Activated naive CD4-positive, alpha-beta T cell treated with anti-CD3 and anti-CD28 coated beads for 36 hours (primary cell): ENCODE measurements at places on chromosomes 16 and 17. TPM values are rescaled to one million over a fixed set of nuclear protein-coding genes. Genes with fewer than 3 reads are reported as not detected.

DNA sequence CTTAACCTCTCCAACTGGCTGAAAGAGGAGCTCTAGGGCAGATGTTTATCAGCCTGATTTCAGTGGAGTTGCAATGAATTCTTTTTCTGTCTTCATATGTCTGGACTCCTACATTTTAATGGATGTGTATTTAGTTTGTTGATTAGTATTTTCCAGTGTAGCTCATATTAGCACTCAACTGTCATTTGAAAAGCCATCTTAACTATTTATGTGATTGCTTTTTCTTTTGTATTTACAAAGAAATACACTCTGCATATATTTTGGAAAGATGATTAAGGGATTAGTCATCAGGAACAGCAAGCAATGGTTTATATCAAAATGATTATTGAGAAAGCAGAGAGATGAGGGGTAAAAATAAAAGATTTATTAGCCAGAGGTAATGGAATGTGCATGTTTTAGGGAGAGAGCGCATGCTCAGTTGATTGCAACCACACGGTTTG lies 71.1 kb downstream of the WWOX start:
- DNase-seq, result no peak
- H3K27me3 ChIP-seq, result no peaks in the 10 kb centered on the region
- peaks cover 26% of the 10 kb centered on the region for H3K36me3 ChIP-seq
- no peak overlapping the region for H3K4me3 ChIP-seq
- H3K4me1 ChIP-seq, result no peaks in the 10 kb centered on the region

DNA sequence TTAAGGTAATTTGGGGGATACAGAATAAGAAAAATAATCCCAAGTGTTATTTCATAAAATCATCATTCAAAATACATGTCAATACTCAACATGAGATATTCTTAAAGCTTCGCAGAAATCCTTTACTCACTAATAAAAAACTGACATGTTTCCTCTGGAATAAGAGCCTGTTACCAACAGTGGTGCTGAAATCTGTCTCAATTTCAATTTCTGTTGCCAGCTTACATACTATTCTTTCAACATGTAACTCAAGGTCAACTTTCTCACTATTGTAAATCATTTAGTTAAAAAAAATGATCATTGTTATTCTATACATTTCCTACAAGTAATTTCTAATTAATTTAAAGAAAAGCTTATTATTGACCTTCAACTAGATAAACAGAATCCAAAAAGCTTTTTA lies 67.9 kb downstream of the CEP95 start:
- DNase-seq, result no peak
- H3K36me3 ChIP-seq, result peaks cover 7% of the 10 kb centered on the region
- H3K27ac ChIP-seq, result no peak overlapping the region
- H3K4me3 ChIP-seq, result no peak overlapping the region
- peaks cover 14% of the 10 kb centered on the region for H3K4me1 ChIP-seq
- H3K27me3 ChIP-seq, result no peaks in the 10 kb centered on the region

DNA sequence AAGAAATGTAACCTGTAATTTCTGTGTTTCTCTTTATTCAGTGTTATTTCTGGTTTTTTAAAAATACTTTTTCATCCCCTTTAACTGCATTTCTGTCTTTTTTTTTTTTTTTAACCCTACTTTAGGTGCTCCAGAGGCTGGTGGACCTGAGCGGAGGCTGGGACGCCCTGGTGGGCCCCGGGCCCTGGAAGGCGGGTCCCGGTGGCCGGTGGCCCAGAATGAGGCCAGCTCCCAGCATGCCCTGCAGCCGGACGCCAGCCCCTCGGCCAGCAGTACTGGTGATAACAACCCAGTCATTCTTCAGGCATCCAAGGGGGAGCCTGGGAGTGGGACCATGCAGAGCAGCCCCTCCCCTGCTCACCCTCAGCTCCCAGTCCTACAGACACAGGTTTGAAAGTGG lies 1.5 kb downstream of the SRCAP start:
- peaks cover 27% of the 10 kb centered on the region for H3K4me1 ChIP-seq
- no peaks in the 10 kb centered on the region for H3K27me3 ChIP-seq
- DNase-seq, result no peak
- H3K36me3 ChIP-seq, result peaks cover 36% of the 10 kb centered on the region
- no peak overlapping the region for H3K4me3 ChIP-seq

- no peak overlapping the region for H3K4me3 ChIP-seq
- no peaks in the 10 kb centered on the region for H3K27me3 ChIP-seq
- no peaks in the 10 kb centered on the region for H3K4me1 ChIP-seq
- peaks cover 22% of the 10 kb centered on the region for H3K36me3 ChIP-seq
These were observed 15.1 kb downstream of the SLX4 start for GRCh38 chr16:3596101-3596861.

Gene FOXN1
- not detected for total RNA-seq

DNA sequence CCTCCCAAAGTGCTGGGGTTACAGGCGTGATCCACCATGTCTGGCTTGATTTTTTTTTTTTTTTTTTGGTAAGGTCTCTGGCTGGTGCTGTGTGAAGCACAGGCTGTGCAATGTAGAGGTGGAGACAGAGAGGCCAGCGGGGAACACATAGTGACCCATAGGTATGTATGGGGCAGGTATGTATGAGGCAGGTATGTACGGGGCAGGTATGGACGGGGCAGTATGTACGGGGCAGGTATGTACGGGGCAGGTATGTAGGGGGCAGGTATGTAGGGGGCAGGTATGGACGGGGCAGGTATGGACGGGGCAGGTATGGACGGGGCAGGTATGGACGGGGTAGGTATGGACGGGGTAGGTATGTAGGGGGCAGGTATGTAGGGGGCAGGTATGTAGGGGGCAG lies 5.0 kb downstream of the RPL3L start:
- no peak for DNase-seq
- peaks cover 3% of the 10 kb centered on the region for H3K4me1 ChIP-seq
- H3K27me3 ChIP-seq, result no peaks in the 10 kb centered on the region
- H3K36me3 ChIP-seq, result no peaks in the 10 kb centered on the region

DNA sequence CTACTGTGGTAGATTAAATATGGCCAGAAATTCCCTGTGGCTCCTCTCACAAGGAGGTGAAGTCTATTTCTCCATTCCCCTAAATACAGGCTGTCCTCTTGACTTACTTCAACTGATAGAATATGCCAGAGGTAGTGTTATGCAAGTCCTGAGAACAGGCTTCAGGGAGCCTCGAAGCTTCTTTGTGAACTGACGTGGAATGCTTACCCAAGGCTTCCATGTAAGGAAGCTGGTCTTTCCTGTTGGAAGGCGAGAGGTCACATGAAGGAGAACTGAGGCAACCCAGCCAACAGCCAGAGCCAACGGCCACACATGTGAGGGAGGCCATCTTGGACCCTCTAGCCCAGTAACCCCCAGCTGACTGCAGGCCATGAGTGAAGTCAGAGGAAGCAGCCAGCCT lies 267.9 kb downstream of the MRTFB start:
- no peak overlapping the region for H3K27ac ChIP-seq
- DNase-seq, result no peak
- H3K27me3 ChIP-seq, result no peaks in the 10 kb centered on the region

- peak; percentile 67 for DNase-seq
- peak overlapping the region; percentile 80 for H3K4me3 ChIP-seq
- H3K27me3 ChIP-seq, result no peaks in the 10 kb centered on the region
These were observed 11.2 kb upstream of the EEF2K start for GRCh38 chr16:22194707-22195444.

Gene ALOX12
- not detected for total RNA-seq

DNA sequence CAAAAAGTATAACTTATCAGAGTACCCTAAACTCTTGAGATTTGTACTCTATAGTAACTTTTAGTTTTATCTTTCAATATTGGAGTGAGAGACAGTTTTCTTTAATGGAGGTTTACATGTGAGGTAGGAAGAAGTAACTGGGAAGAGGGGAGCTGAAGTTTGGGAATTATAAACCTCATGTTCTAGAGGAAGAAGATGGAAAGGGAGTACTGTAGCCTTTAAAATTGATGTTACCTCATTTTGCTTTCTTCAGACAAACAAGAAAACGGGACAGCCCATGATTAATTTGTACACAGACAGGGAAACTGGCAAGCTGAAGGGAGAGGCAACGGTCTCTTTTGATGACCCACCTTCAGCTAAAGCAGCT lies 9.5 kb downstream of the FUS start:
- H3K27me3 ChIP-seq, result no peaks in the 10 kb centered on the region
- peaks cover 91% of the 10 kb centered on the region for H3K36me3 ChIP-seq
- no peak for DNase-seq
- H3K27ac ChIP-seq, result peak overlapping the region; percentile 56
- H3K4me3 ChIP-seq, result no peak overlapping the region

GRCh38 chr17:45775576-45776011 lies 8.5 kb upstream of the CRHR1 start:
- no peaks in the 10 kb centered on the region for H3K36me3 ChIP-seq
- peaks cover 2% of the 10 kb centered on the region for H3K4me1 ChIP-seq
- no peak overlapping the region for H3K4me3 ChIP-seq
- DNase-seq, result no peak

Gene PARN
- total RNA-seq, result 44.0 TPM

DNA sequence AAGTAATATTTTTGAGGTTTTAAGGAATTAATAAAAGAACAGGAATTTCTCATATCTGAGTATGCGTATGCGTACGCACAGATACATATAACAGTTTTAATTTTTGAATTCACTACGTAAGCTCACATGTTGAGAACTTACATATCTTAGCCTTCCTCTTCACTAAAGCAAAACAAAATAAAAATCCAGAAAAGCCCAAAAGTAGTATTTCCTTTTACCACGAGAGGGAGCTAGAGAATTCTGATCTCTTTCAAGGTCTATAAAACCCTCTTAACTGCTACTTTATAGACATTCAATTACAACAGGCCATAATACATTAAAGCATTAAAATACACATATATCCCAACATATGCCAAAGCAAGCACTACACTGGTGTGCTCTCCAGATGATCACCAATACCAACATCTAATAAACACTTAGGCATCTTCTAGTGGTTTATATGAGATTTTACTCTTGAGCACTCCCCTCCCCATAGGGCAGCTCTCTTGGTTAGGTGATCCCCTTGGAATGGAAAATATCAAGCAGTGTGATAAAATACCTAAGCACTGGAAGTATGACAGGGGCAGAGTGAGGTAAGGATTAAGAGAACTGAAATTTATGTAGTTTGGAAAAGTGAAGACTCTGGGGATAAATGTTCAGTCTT lies 94.0 kb downstream of the SKAP1 start:
- no peak overlapping the region for H3K27ac ChIP-seq
- H3K27me3 ChIP-seq, result no peaks in the 10 kb centered on the region
- no peak overlapping the region for H3K4me3 ChIP-seq
- H3K4me1 ChIP-seq, result peaks cover 6% of the 10 kb centered on the region
- DNase-seq, result no peak
- H3K36me3 ChIP-seq, result peaks cover 6% of the 10 kb centered on the region

Gene CCL1
- not detected for total RNA-seq

DNA sequence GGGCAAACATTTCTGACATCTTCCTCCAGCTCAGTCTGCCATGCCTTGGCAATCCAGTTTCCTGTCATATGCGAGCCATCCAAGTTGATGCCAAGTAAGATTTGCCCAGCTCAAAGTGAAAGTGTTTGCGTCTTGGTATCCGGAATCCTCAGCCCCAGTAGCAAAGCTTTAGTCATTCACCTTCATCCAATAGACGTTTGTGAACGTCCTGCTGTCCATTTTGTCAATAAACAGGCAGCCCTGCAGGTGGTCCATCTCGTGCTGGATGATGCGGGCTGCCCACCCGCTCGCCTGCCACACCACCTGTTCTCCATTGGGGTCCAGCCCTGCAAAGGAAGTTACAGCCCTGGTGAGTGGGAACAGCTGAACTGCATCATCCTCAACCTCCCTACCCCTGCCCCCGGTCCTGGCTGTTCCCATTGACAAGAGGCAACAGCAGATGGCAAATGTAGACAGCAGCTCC lies 1.5 kb downstream of the PDF start:
- peak overlapping the region; percentile 72 for H3K27ac ChIP-seq
- H3K36me3 ChIP-seq, result peaks cover 39% of the 10 kb centered on the region
- no peaks in the 10 kb centered on the region for H3K27me3 ChIP-seq
- DNase-seq, result no peak
- peak overlapping the region; percentile 86 for H3K4me3 ChIP-seq

Gene HS3ST3A1
- total RNA-seq, result 1.1 TPM

GRCh38 chr16:67862623-67863583 lies 9.9 kb upstream of the EDC4 start:
- DNase-seq, result no peak
- H3K4me1 ChIP-seq, result peaks cover 12% of the 10 kb centered on the region
- no peak overlapping the region for H3K4me3 ChIP-seq
- peaks cover 13% of the 10 kb centered on the region for H3K36me3 ChIP-seq
- no peak overlapping the region for H3K27ac ChIP-seq
- no peaks in the 10 kb centered on the region for H3K27me3 ChIP-seq

- peak overlapping the region; percentile 81 for H3K4me3 ChIP-seq
- no peaks in the 10 kb centered on the region for H3K27me3 ChIP-seq
- H3K4me1 ChIP-seq, result peaks cover 59% of the 10 kb centered on the region
- peak overlapping the region; percentile 88 for H3K27ac ChIP-seq
- peaks cover 8% of the 10 kb centered on the region for H3K36me3 ChIP-seq
These were observed 27.1 kb downstream of the TMEM235 start for GRCh38 chr17:78258323-78259191.

Gene KRTAP9-4
- not detected for total RNA-seq

GRCh38 chr16:57797526-57798266 lies 4.6 kb downstream of the KIFC3 start:
- peaks cover 17% of the 10 kb centered on the region for H3K27me3 ChIP-seq
- no peaks in the 10 kb centered on the region for H3K36me3 ChIP-seq
- H3K4me1 ChIP-seq, result peaks cover 20% of the 10 kb centered on the region
- H3K27ac ChIP-seq, result no peak overlapping the region
